SJCRH30 (cell line): ENCODE measurements at places on chromosomes 2 and 18. TPM values are rescaled to one million over a fixed set of nuclear protein-coding genes. Genes with fewer than 3 reads are reported as not detected.

DNA sequence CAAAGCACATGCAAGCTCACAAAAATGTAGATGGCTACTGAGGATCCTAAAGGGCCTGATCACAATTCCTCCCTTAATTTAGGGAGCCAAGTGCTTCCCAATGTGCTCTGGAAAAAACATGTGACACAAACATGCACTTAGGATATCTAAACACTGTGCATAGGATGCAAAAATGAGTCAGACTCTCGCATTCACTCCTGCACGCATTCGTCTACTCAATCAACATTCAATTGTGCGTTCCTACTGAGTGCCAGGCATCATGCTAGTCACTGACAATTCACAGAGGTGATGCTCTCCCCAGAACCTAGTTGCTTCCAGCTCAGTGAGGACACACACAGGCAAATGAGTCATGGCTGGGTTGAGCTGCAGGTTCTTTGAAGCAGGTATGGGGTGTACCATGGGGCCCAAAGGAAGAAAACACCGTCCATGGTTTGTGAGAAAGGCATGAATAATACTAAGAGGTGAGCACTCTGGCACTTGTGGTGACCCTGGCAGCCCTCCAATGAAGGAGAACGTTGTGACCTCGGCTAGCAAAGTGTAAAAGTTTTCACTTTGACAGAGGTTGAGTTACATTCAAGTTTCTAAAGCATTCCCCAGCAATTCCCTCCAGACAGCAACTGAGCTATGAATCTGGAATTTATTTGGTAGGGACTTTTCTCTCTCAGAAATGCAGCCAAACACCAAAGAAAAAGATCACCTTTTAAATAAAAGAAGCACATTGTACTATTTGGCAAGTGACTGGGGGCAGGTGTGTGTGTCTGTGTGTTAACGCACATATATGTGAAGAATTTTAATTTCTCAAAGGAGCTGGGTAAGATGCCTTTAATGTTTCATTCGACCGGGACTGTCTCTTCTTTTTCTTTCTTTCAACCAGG lies 173.3 kb downstream of the ALPK2 start:
- no peak overlapping the region for H3K4me3 ChIP-seq
- no peak overlapping the region for H3K27ac ChIP-seq

- H3K36me3 ChIP-seq = no peaks in the 10 kb centered on the region
- H3K27me3 ChIP-seq = no peaks in the 10 kb centered on the region
- no peak overlapping the region for H3K27ac ChIP-seq
- no peak overlapping the region for H3K4me3 ChIP-seq
Observed at GRCh38 chr18:50830544-50830943, 10.7 kb upstream of the MRO start.

GRCh38 chr2:8239531-8240088 lies 442.2 kb upstream of the ID2 start:
- no peak overlapping the region for H3K27ac ChIP-seq
- H3K4me3 ChIP-seq = no peak overlapping the region
- no peak for DNase-seq

Gene B3GNT7
- total RNA-seq = 0.04 TPM in 1 of 2 replicates, not detected in the other

GRCh38 chr18:75129717-75130477 lies 79.0 kb downstream of the PTGR3 start:
- no peak for DNase-seq
- H3K4me3 ChIP-seq = no peak overlapping the region
- no peak overlapping the region for H3K27ac ChIP-seq

Gene SERPINB5
- not detected in 2 replicates for total RNA-seq

Gene ASPRV1
- 0.51 and 0.95 TPM in 2 replicates for total RNA-seq

Gene LCT
- not detected in 2 replicates for total RNA-seq

DNA sequence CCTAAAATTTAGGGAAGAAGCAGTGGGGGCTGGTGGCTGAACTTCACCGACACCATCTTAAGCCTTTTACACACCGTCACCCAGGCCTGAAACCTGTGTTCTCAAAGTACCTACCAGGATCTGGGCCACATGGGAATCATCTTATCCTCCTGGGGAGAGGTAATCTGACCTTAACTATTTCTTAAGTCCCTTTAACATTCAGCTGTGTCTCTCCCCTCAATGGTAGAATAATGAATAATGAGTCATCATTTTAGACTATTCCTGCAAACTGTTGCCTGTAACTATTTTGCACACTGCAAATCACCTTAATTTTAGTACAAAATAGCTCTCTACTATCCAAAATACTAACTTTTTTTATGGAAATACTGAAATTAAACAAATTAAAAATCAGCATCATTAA lies 149.4 kb upstream of the KLF7 start:
- no peak overlapping the region for H3K27ac ChIP-seq
- no peak for DNase-seq
- no peaks in the 10 kb centered on the region for H3K27me3 ChIP-seq
- no peaks in the 10 kb centered on the region for H3K36me3 ChIP-seq
- no peak overlapping the region for H3K4me3 ChIP-seq

- no peaks in the 10 kb centered on the region for H3K4me1 ChIP-seq
- H3K27ac ChIP-seq = no peak overlapping the region
- H3K27me3 ChIP-seq = no peaks in the 10 kb centered on the region
- DNase-seq = peak; percentile 6
Observed at GRCh38 chr2:100647709-100648108, 84.9 kb downstream of the PDCL3 start.

- H3K36me3 ChIP-seq = no peaks in the 10 kb centered on the region
- DNase-seq = peak; percentile 42
- peak overlapping the region; percentile 31; the same call in 1 of the 2 replicates for H3K27ac ChIP-seq
- H3K27me3 ChIP-seq = no peaks in the 10 kb centered on the region
Observed at GRCh38 chr2:202034249-202035088, 814 bp downstream of the FZD7 start.

GRCh38 chr2:222782201-222782730 lies 78.6 kb upstream of the ACSL3 start:
- H3K4me3 ChIP-seq = no peak overlapping the region
- no peaks in the 10 kb centered on the region for H3K36me3 ChIP-seq
- H3K4me1 ChIP-seq = peaks cover 4% of the 10 kb centered on the region
- H3K27ac ChIP-seq = no peak overlapping the region
- H3K27me3 ChIP-seq = no peaks in the 10 kb centered on the region

GRCh38 chr18:45341454-45341853 lies 273.8 kb upstream of the SLC14A2 start:
- H3K27ac ChIP-seq = no peak overlapping the region
- H3K4me1 ChIP-seq = no peaks in the 10 kb centered on the region
- no peak overlapping the region for H3K4me3 ChIP-seq
- no peaks in the 10 kb centered on the region for H3K36me3 ChIP-seq

Gene LHCGR
- total RNA-seq = not detected in 2 replicates

DNA sequence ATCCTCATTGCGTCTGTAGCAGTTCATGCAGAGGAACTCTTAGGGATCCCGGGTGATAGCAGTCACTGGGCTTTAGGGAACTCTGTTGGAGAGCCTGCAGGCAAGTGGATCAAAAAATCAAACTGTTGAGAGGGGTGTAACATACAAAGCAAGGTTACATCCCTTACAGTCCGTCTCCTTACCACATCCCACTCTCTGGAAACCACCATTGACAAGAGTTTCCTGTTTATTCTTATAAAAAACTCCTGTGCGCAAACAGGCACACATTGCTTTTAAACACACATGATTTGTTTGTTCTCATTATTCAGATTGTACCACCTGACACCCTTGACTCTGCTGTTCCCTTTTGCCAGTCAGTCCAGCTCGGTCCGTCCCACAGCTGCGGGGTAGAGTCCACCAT lies 137.7 kb downstream of the LTBP1 start:
- H3K4me1 ChIP-seq = peaks cover 10% of the 10 kb centered on the region
- no peak overlapping the region for H3K27ac ChIP-seq
- H3K4me3 ChIP-seq = no peak overlapping the region
- no peak for DNase-seq
- H3K36me3 ChIP-seq = no peaks in the 10 kb centered on the region

Gene FAM124B
- 0.56 and 0.73 TPM in 2 replicates for total RNA-seq

Gene UGT1A3
- total RNA-seq = not detected in 2 replicates

DNA sequence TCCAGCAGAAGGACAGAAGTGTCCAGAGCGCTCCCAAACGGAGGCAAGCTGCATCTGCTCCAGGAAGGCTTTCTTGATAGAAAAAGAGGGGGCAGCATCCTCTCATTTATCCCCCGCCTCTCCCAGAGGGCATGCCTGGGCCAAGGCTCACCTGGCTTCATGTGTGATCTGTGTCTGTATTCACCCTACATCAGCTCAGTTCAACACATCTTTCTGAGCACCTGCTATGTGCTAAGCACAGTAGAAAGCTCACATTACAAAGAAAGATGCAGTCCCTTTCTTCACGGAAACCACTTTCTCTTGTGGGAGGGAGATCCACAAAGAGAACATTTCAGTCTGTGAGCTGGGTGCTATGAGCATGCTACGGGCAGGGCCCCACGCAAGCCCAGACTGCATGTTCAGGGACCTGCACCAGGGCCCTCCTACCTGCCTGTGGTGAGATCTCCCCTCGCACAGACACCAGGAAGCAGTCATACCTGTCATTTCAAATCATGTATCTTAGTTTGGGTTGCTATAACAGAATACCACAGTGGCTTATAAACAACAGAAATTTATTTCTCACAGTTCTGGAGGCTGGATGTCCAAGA lies 90.7 kb downstream of the PDCL3 start:
- DNase-seq = no peak
- no peak overlapping the region for H3K4me3 ChIP-seq
- no peaks in the 10 kb centered on the region for H3K36me3 ChIP-seq
- no peak overlapping the region for H3K27ac ChIP-seq
- no peaks in the 10 kb centered on the region for H3K4me1 ChIP-seq

- H3K4me1 ChIP-seq = no peaks in the 10 kb centered on the region
- peaks cover 5% of the 10 kb centered on the region for H3K27me3 ChIP-seq
- DNase-seq = no peak
- H3K4me3 ChIP-seq = no peak overlapping the region
Observed at GRCh38 chr2:233185963-233186362, 65.5 kb upstream of the ATG16L1 start.

DNA sequence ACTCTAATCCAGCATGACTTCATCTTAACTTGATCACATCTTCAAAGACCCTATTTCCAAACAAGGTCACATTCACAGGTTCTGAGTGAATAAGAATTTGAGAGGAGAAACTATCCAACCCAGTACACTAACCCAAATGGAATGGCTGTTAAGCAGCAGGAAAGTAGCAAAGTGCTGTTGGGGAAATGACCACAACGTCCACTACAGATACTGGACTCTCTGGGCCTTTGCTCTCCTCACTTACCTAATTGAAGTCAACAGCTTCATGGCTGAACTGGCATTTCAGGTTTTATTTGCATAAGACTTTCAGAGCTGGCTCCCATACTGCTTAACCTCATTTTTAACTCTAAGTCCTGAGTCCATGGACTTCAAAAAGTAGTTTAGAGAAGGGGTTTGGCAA lies 38.0 kb upstream of the ACVR2A start:
- no peaks in the 10 kb centered on the region for H3K27me3 ChIP-seq
- H3K36me3 ChIP-seq = no peaks in the 10 kb centered on the region
- H3K4me3 ChIP-seq = no peak overlapping the region

Gene CNDP1
- not detected in 2 replicates for total RNA-seq

- no peaks in the 10 kb centered on the region for H3K4me1 ChIP-seq
- no peak overlapping the region for H3K27ac ChIP-seq
- no peak overlapping the region for H3K4me3 ChIP-seq
- DNase-seq = no peak
- no peaks in the 10 kb centered on the region for H3K36me3 ChIP-seq
- peaks cover 5% of the 10 kb centered on the region for H3K27me3 ChIP-seq
Observed at GRCh38 chr2:227780981-227781615, 32.5 kb upstream of the CCL20 start.

Gene NBAS
- 44.2 and 44.5 TPM in 2 replicates for total RNA-seq

Gene RAB27B
- not detected in 2 replicates for total RNA-seq

- H3K27me3 ChIP-seq = no peaks in the 10 kb centered on the region; the same call in none of the 2 replicates
- no peaks in the 10 kb centered on the region for H3K36me3 ChIP-seq
- DNase-seq = no peak
- no peak overlapping the region for H3K4me3 ChIP-seq
Observed at GRCh38 chr2:96427917-96428316, 77.2 kb downstream of the NEURL3 start.

GRCh38 chr2:96393989-96394761 lies 58.6 kb downstream of the NCAPH start:
- H3K36me3 ChIP-seq = no peaks in the 10 kb centered on the region
- no peak overlapping the region for H3K4me3 ChIP-seq

Gene IL1R2
- total RNA-seq = not detected in 2 replicates

Gene ALPI
- total RNA-seq = not detected in 2 replicates
